ENCODE measurements at places on chromosomes 11 and 22.

- no peak for DNase-seq
Observed at GRCh38 chr11:102946237-102946636, 9.3 kb downstream of the MMP13 start.

DNA sequence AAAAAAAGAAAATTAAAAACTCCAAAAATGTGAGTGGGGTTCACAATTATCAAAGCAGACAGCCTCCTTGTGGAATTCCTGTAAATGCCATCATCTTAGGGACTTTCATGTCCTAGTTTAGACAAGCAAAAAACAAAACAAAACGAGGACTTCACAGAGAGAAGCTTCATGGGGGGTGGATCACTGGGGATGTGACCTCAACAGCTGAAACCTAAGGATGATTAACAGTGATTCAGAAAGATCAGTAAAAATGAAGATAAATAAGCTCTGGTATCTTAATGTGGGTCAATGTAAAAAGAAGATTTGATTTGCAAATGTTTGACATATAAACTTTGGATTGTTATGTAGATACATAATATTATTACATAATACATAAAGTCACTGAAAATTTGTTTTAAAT lies 8.1 kb upstream of the OR10W1 start:
- DNase-seq = no peak

DNA sequence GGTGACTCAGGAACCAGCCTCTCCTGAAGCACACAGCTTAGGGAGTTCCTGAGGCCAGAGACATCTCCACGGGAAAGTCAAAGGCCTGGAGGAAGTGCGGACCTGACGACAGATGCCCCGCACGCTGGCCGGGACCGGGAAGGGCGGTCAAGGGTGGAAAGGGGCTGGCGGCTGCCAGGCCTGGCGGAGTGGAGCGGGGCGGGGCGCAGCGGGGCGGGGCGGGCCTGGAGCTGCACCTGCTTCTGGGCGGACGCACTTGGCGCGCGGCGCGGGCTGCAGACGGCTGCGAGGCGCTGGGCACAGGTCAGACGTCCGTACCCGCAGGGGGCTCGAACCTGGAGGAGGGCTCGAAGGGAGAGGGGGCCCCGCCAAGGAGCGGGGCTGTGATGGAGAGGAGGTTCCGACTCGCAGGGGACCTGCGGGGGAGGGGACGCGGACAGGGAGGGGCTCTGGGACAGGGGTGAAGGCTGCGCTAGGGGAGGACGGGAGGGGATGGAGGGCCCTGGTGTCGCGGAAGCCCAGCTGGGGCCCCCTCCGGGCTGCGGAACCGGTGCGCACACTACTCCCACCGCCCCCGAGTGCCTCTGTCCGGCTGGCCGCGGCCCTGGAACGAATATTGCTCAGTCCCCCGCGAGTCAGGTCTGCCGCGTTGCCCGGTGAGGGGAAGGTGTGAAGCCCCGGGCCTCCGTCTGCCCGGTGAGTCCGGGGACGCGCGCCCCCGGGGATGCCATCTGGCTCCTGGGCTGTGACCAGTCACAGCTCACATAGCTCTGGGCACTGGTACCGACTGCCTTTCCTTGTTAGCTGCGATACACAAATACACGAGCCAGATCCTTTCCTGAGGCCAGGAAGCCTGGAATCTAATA lies at the start of gene TMEM45B:
TMEM45B (plus strand) TSS at position 253 of the 866 bp plus-strand sequence. CDS start 36,635 bp downstream, outside the sequence.
- DNase-seq = no peak

- DNase-seq = no peak
Observed at GRCh38 chr11:73614591-73614990, 16.7 kb upstream of the FAM168A start.

- DNase-seq = peak; percentile 16
Observed at GRCh38 chr22:45468872-45469271, 33.8 kb upstream of the FBLN1 start.

Data from Ammon's horn (tissue), 1 donor.